ENCODE measurements at places on chromosomes 7 and 10. TPM values are rescaled to one million over a fixed set of nuclear protein-coding genes. Genes with fewer than 3 reads are reported as not detected.
A peak's percentile ranks its signal among the peaks of the same experiment; 100 is the strongest.

GRCh38 chr10:44427479-44427878 lies 42.6 kb upstream of the CXCL12 start:
- no peak for DNase-seq
- no peaks in the 10 kb centered on the region for H3K4me1 ChIP-seq
- no peaks in the 10 kb centered on the region for H3K36me3 ChIP-seq

DNA sequence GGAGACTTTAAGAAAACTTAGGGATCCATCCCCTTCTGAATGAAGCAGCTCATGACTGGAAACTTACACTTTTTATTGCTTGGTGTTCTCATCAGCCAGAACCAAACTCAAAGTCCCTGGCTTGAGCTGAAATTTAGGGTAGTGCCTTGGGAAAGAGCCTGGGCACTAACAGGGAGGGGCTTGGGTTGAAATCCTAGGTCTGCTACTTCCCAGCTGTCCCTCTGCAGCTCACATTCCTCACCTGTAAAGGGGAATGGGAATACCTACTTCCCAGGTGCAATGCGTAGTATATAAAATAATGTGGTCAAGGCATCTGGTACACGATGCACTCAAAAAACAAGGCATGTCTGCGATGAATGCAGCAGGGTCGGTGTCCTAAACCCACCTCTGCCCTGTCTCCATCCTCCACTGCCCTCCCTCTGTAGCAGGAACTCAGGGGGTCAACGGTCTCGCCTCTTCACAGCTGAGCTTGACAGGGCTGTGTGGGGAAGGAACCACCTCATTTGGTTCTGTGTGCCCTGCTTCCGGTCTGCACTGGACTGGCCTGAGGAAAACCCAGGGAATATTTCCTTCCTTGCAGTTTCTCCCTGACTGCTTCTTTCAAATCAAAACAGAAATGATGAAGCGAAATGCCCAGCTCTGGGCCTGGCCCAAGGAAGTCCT lies 80.0 kb downstream of the COBL start:
- DNase-seq, result no peak
- no peaks in the 10 kb centered on the region for H3K27me3 ChIP-seq
- H3K4me3 ChIP-seq, result no peak overlapping the region
- no peak overlapping the region for H3K27ac ChIP-seq

DNA sequence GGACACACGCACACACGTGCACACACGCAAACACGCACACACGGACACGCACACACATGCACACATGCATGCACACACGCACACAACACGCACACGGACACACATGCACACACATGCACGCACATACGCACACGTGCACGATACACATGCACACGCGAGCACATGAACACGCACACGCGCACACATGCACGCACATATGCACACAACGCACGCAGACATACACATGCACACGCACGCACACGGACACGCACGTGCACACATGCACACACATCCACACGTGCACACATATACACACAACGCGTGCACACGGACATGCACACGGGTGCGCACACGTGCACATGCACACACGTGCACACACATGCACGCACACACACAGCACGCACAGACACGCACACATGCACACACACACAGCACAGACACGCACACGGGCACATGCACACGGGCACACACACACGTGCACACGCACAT lies 17.3 kb upstream of the GPER1 start:
- no peak overlapping the region for H3K4me3 ChIP-seq
- DNase-seq, result no peak
- no peaks in the 10 kb centered on the region for H3K27me3 ChIP-seq
- no peak overlapping the region for H3K27ac ChIP-seq
- peaks cover 5% of the 10 kb centered on the region for H3K4me1 ChIP-seq

The CUBN gene
- 1.5 TPM for total RNA-seq

The FOXL3 gene
- total RNA-seq, result not detected

The COBL gene
- 62.4 TPM for total RNA-seq

The C7orf33 gene
- total RNA-seq, result not detected

DNA sequence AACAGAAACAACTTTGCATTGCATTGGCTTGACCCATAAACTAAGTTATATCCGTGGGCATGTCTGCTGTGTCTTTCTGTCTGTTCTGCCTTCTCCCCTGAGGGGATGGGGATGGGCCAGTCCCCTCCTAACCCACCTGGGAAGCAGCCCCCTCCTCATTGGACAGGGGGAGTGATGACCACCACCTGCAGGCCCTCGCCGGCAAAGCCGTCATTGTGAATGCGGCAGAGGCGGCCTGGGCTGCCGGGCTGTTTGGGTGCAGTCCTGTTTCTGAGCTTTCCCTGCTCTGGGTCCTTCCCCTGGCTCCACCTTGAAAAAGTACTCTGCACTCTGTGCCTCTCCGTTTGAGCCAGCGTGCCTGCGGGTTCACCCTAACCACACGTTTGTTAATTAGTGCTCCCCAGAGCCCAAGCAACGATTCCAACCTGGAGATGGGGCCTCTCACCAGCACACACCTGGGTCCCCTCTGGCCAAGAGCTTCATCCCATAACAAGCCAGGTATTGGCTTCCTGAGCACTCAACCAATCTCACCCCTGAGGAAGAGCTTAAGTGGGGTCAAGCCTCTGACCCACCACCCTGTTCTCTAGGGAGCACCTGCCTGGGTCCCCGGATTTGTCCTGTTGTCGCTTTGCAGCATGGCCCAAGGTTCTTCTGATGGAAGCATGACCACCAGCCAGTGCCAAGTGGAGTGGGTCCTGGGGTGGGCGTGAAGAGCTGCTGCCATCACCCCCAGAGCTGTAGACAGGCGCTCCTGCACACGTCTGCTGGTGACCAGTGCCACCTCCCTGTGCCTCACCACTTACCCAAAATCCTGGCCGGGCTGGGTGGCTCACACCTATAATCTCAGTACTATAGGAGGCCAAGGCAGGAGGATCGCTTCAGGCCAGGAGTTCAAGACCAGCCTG lies 39.4 kb upstream of the ZMIZ2 start:
- H3K27me3 ChIP-seq, result no peaks in the 10 kb centered on the region
- H3K27ac ChIP-seq, result no peak overlapping the region
- H3K4me1 ChIP-seq, result no peaks in the 10 kb centered on the region
- H3K36me3 ChIP-seq, result peaks cover 34% of the 10 kb centered on the region
- DNase-seq, result no peak

DNA sequence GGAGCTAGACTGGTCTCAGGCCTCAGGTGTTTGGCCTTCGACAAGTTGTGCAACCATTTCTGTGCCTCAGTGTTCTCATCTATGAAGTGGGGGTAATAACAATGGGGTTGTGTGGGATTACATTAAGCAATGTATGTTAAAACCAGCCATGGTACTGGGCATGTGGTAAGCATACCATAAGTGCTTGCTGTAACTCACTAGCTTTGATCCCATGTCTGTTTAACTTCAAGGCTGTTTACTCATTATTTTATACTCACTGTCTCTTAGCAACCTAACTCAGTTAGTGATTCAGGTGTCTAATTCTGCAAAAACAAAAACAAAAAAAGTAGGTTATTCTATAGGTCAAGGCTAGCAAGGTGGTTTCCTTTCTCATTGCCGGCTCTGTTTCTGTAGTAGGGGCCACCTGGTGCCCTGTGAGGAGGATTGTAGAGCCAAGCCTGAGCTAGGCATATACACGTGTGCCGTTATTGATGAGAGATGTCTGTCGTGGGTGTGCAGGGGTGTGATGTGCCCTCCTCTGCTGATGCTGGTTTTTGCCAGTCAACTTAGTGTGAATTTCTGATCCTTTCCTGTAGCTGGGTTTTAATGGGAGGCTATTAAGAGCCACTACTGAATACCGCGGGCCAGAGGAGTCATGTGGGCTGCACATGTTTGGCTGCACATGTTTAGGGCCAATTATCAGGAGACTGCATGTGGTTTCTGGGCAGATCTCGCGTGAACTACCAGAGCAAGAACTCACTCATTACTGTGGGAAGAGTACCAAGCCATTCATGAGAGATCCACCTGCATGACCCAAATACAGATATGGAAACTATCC lies 56.2 kb downstream of the EEPD1 start:
- peaks cover 9% of the 10 kb centered on the region for H3K4me1 ChIP-seq
- H3K27me3 ChIP-seq, result no peaks in the 10 kb centered on the region
- H3K36me3 ChIP-seq, result no peaks in the 10 kb centered on the region
- H3K27ac ChIP-seq, result peak overlapping the region; percentile 73
- no peak overlapping the region for H3K4me3 ChIP-seq

DNA sequence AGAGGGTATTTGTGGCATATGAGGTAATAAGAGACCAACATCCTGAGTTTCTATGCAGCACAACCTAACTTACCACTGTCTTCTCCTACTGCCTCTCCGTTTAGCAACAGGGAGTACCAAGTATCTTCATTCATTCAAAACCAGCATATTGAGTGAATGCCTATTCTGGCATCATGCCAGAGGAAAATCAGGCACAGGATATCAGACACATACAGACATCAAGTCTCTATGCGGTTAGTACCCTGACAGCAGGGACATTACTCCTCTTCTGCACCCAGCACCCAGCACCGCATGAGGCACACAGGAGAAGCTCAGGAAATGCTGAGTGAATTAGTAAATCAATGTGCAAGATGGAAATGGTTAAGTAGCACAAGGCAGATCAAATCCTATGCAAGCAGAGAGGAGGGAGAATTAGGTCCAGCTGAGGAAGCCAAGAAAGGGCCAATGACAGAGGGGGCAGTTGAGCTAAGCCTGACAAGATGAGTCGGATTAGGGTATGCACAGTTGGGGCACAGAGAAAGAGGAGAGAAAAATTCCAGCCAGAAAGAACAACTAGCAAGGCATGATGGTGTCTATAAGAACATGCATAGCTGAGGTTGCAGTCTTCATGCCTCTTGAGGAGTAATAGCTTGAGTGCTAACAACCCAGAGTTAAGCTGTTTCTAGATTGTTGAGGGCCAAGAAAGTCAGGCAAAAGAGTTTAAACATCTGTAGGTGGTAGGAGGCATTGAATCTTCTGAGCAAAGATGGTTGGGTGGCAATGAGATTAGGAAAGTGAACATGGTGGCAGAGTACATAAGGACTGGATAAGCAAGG lies 146.0 kb downstream of the PLXNA4 start:
- peaks cover 9% of the 10 kb centered on the region for H3K4me1 ChIP-seq
- H3K27ac ChIP-seq, result no peak overlapping the region
- DNase-seq, result no peak
- H3K36me3 ChIP-seq, result no peaks in the 10 kb centered on the region
- H3K27me3 ChIP-seq, result no peaks in the 10 kb centered on the region

GRCh38 chr7:37971491-37971890 lies 51.1 kb downstream of the EPDR1 start:
- DNase-seq, result no peak
- H3K4me3 ChIP-seq, result no peak overlapping the region
- H3K27me3 ChIP-seq, result no peaks in the 10 kb centered on the region
- no peak overlapping the region for H3K27ac ChIP-seq

GRCh38 chr10:94133239-94133638 lies 139.5 kb downstream of the PLCE1 start:
- H3K36me3 ChIP-seq, result peaks cover 4% of the 10 kb centered on the region
- no peak overlapping the region for H3K4me3 ChIP-seq
- peaks cover 3% of the 10 kb centered on the region for H3K4me1 ChIP-seq
- H3K27ac ChIP-seq, result no peak overlapping the region
- H3K27me3 ChIP-seq, result no peaks in the 10 kb centered on the region
